Ureter (tissue), 1 donor: ENCODE measurements at places on chromosomes 2 and 18. TPM values are rescaled to one million over a fixed set of nuclear protein-coding genes. Genes with fewer than 3 reads are reported as not detected.

GRCh38 chr2:239206042-239206441 lies 194.8 kb downstream of the HDAC4 start:
- DNase-seq: no peak

Gene NT5DC4
- not detected for total RNA-seq

- DNase-seq: no peak
Observed at GRCh38 chr2:64938607-64939285, 50.5 kb upstream of the SLC1A4 start.

DNA sequence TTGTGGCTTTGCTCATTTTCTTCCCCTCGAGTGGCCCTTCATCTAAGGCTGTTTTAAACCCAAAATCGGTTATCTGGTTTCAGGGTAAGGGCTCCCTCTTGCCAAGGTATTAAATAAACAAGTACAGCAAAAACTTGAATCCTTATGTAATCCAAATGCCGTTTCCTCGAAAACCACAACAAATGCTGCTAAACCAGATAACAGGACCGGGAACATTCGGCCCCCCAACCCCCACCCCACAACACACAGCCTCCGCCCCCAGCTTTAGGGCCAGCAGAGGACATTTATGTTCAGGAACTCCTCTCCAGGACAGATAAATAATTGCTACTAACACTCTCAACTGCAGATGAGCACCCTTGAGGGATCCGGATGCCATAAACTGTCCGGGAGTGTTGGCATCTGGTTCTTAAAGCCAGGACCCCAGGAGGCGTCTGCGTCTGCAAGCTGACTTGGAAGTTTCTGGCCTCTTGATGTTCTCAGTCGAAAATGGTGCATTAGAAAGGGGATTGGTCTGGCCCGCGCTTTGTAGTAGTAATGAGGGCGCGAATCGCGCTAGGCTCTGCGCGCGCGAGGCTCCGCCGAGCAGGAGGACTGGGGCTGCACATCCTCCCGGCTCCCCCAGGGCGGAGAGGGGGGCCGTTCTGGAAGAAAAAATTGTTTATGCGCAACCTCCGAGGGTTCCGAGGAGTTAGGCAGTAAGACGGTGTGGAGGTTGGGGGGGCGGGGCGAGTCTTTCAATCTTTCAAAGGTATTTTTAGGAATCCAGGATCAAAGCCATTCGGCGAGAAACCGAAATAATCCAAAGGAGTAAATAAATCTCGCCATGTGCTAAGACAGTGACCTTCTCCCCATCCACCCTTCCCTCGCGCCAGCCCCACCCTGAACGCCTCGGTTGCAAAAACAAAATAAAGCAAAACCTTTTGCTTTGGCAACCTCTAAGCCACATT lies 3.9 kb upstream of the ID2 start:
- DNase-seq: peak; percentile 69

GRCh38 chr2:27356056-27356381 lies 545 bp downstream of the GTF3C2 start:
- DNase-seq: peak; percentile 70

GRCh38 chr2:221431477-221431876 lies 140.6 kb downstream of the EPHA4 start:
- DNase-seq: no peak

Gene MGAT4A
- 63.8 TPM for total RNA-seq

DNA sequence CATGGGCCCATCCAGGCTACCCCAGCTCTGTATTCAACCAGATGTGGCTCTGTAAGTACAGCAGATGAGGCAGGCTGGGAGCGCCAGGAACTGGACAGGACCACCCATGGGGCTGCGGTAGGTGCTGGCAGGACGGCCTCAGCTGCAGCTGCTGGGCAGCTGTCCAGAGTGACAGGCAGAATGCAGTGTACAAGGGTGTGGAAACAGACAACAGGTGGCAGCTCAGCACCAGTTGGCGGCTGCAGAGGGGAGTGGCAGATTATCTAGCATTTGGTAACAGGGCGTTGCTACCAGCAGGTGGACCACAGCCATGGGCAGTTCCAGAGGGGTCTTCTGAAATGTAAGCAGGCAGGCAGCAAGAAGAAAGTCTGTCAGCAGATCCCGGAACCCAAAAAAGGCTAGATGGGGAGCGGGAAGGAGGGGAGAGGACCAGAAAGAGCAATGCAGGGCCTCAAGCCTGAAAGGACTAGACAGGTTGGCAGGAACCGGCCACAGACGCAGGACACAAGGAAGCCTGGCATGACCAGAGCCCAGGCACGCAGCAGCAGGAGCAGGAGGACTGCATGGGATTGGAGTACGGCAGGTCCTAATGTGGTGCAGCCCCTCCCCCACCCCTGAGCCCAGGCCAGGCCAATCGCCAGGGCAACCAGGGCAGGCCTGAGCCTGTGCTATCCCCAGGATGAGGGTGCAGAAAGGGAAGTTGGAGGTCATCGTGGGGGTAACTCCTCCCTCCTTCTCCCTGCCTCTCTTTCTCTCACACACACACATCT lies 24.7 kb downstream of the PKDCC start:
- no peak for DNase-seq

- no peak for DNase-seq
Observed at GRCh38 chr2:114350186-114350725, 92.2 kb upstream of the DPP10 start.

- no peak for DNase-seq
Observed at GRCh38 chr2:144159240-144159639, 360.7 kb downstream of the ZEB2 start.

- no peak for DNase-seq
Observed at GRCh38 chr18:49788327-49788898, 24.9 kb downstream of the ACAA2 start.

Gene LRRC30
- total RNA-seq: not detected

- no peak for DNase-seq
Observed at GRCh38 chr2:234970099-234970440, 18.3 kb downstream of the SH3BP4 start.
